Ecto neural progenitor cell (in vitro differentiated cells): ENCODE measurements at places on chromosomes 4 and X.

- no peak for DNase-seq
These were observed 55.1 kb downstream of the ZNF330 start for GRCh38 chr4:141275834-141276233.

- no peak for DNase-seq
These were observed 3.4 kb downstream of the CLIC2 start for GRCh38 chrX:155330992-155331391.

GRCh38 chrX:74924449-74925224 is 615 bp downstream of the NEXMIF start:
- peak; percentile 61 for DNase-seq

DNA sequence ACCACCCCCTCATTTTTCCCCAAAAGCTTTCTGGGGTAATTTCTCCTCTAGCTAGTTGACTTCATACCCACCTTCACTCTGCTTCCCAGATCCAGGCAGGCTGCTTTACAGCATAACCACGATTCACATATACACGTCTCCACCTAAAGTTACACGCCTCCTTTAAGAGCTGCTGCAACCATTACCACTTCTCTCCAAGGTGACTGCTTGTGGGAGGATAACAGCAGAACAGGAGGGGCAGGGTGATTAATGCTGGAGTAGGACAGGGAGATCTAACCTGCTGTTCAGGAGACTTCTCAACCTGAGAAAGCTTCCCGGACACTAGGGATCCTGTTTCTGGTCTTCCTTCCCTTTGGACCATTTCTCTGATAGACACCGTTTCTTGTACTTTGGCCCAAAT is 77.4 kb downstream of the MGST2 start:
- DNase-seq: no peak

GRCh38 chrX:11765449-11765848 is 7.4 kb downstream of the MSL3 start:
- no peak for DNase-seq

- no peak for DNase-seq
These were observed 38.2 kb downstream of the STARD8 start for GRCh38 chrX:68685685-68686084.
